ENCODE measurements at places on chromosomes 4 and X.

- DNase-seq = no peak
These were observed 74.6 kb downstream of the MAP3K15 start for GRCh38 chrX:19440713-19441112.

GRCh38 chr4:52144372-52144771 lies 93.3 kb downstream of the SPATA18 start:
- no peak for DNase-seq

DNA sequence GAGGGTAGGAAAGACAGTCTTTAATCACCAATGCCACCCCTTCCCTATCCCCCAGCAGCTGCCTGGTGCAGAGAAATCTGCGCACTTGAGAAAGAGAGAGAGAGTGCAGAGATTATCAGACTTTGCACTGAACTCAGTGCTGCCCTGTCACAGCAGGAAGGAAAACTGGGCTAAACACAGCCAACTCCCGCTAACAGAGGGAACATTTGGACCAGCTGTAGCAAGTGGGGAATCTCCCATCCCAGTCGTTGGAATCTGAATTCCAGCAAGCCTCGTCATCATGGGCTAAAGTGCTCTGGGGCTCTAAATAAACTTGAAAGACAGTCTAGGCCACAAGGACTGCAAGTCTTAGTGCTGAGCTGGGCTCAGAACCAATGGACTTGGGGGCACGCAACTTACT lies 168.7 kb downstream of the DLG3 start:
- no peak for DNase-seq

DNA sequence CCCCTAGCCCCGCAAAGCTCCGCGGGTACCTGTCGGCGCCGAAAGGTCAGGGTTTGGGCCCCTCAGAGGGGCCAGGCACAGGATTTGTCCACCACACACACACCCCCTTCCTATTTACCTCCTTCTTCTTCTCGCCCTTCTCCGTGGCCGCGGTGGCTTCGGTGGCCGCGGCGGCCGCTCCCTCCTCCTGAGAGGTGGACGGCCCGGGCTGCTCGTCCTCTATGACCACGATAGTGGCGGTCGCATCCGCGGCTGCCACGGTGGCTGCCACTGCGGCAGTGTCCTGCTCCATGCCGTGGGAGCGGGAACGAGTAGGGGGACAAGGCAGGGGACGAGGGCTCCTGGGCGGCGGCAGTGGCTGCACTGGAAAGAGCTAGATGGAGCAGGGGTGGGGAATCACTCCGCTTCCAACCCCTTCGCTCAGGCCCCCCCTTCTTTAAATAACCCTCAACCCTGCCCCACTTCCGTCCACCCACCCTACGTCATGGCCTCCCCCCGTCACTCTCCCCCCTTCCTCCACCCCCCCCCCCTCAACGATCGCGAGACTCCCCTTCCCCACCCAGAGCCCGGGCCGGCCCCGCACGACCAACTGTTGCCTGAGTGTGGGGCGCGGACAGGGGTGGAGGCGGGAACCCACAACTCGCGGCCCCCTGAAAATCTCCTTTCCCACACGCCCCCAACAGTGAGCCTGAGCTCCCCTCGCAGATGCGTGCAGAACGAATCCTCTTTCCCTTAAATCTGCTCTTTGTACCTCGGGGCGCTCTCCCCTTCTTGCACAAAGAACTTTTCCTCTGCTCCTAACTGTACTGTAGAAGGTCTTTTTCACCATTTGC lies at the start of gene SMARCA1:
Gene SMARCA1, minus strand, starts transcription at position 412 of the 833 bp plus-strand sequence. Its CDS starts 120 bp downstream, at position 292.
- no peak for DNase-seq

DNA sequence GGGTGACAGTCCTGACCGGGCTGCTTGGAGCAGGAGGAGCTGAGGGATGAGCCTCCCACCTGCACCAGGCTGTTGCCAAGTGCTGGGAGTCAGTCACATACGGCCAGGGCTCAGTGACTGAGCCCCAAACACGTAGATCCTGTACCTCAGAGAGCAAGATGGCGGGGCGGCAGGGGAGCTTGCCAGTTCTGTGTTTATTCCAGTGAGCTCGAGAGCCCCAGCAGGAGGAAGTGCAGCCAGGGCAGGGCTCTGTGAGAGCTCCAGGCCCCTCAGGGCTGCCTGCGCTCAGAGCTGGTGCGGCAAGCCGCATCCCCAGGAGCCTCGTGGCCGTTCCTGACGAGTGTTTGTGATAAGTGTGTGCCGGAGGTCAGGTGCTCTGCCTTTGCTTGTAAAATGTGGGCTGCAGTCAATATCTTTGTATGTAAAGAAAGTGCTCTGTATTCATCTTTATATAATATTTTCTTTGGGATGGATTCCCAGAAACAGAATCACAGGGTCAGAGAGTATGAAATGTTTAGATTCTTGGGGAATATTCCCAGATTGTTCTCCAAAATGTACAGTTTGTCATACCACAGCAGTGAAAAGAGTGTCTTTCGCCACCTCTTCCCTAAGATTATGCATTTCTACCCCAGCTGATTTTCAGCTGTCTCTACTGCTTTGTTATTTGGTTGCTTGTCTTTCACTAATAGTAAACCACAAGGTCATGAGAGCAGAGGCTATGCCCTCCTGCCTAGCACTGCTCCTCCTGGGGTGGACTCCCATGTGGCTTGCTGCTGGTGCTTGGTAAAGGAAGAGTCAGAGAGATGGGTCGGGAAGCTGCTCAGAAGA lies 50.3 kb downstream of the NELFA start:
- no peak for DNase-seq

GRCh38 chr4:171785388-171785787 lies 27.8 kb upstream of the GALNTL6 start:
- no peak for DNase-seq

DNA sequence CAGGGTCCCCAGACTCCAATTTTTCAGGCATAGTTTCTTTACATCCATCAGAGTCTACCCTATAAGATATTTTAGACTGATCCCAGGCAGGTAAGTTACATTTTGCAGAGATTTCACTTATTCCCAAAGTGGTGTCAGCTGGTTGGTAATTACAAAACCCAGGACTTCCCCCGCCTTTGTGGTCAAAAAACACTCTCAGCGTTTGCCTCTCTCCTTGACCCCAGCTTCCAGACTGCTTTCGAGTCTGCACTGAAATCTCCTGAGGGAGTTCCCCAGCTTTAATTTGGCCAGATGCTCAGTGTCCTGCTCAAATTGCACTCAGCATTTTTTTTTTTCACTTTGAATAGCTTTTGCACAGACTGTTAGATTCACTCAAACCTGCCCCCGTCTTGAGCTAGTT lies 11.2 kb upstream of the AMOT start:
- DNase-seq = no peak

GRCh38 chrX:15158350-15158735 lies 111.5 kb downstream of the ASB9 start:
- DNase-seq = no peak

DNA sequence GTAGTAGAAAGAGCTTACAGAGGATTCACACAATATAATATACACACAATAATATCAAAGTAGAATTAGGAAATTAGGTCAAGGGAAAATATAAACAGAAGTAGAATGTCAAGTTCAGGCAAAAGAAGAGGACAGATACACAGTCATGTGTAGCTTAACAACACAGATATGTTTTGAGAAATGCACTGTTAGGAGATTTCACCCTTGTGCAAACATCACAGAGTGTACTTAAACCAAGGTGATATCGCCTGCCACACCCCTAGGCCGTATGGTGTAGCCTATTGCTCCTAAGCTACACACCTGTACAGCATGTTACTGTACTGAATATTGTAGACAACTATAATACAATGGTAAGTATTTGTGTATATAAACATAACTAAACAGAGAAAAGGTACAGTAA lies 110.0 kb upstream of the EDNRA start:
- DNase-seq = no peak

DNA sequence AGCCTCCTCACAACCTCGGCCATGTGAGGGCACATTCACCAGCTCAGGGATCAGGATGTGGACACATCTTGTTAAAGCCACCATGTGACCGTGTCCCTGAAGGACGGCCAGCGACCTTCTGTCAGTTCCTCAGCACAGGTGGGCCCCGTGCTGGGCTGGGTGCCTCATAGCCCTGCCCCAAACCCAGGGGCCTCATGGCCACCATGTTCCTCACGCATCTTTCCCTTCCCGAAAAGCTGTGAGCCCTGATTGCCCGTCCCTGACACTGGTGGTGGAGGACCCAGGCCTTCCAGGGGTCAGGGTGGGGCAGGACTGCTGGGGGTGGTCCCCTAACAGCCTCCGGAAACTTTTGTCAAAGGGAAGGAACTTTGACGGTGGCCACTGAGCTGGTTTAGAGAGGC lies 60.1 kb upstream of the ADRA2C start:
- DNase-seq = no peak

- peak; percentile 18 for DNase-seq
These were observed 204.7 kb upstream of the CASK start for GRCh38 chrX:42128020-42128419.

GRCh38 chr4:169665046-169665737 lies 44.8 kb downstream of the CLCN3 start:
- DNase-seq = no peak

DNA sequence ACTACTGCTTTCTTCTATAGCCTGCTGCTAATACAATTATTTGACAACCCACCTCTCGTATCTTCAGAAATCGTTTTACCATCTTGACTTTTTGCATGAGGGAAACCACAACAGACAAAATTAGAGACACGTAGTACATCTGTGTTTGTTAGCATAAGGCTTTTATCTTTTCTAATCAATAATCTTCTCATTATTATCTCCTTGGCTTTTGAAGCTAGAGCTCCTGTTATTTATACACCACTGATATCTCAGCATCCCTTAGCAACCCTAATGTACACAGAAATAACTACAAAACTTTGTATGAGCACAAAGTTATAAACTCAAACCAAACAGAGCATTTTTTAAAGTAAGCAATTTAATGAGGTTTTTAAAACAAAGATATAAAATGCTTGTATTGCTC lies 39.7 kb downstream of the CORIN start:
- DNase-seq = no peak

DNA sequence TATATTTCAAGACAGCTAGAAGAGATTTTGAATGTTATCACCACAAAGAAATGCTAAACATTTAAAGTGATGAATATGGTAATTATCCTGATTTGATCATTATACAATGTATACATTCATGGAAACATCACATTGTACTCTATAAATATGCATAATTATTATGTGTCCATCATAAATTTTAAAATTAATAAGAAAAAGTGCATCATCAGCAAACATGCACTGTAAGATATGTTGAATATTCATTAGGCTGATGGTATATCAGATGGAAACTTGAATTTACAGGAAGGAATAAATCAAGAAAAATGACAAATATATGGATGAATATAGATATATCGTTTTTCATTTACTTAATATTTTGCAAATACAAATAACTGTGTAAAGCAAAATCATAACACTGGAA lies 812.1 kb upstream of the INTU start:
- no peak for DNase-seq

DNA sequence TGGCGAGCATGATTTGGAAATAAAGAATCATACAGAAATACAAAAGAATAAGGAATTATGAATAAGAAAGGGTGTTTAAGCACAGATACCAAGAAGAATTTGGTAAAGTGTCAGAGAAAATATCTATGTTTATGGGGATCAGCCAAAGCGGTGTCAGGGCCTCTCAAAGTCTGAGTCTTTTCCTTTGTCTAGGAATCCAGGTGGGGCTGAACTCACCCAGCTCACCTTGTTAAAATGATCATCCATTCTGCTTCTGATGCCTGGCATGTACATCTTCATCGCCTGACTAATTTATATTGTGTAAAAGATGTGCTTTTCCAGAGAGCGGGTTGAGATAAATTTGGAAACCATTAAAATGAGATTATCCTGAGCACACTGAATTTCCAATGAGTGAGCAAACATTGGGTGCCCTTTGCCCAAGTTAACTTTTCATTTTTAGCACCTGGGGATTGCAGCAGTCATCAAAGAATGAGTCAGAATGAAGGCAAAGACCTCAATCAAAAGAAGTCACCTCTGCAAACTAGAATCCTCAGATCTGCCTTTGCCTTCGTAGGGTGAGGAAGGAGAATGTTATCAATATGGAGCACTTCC lies 141.9 kb upstream of the ANXA3 start:
- no peak for DNase-seq

- DNase-seq = no peak
These were observed 295.9 kb upstream of the TACR3 start for GRCh38 chr4:104015680-104016079.

GRCh38 chr4:77126809-77127208 lies 30.2 kb upstream of the CCNG2 start:
- peak; percentile 1 for DNase-seq

GRCh38 chr4:16722416-16722815 lies 176.0 kb downstream of the LDB2 start:
- no peak for DNase-seq

DNA sequence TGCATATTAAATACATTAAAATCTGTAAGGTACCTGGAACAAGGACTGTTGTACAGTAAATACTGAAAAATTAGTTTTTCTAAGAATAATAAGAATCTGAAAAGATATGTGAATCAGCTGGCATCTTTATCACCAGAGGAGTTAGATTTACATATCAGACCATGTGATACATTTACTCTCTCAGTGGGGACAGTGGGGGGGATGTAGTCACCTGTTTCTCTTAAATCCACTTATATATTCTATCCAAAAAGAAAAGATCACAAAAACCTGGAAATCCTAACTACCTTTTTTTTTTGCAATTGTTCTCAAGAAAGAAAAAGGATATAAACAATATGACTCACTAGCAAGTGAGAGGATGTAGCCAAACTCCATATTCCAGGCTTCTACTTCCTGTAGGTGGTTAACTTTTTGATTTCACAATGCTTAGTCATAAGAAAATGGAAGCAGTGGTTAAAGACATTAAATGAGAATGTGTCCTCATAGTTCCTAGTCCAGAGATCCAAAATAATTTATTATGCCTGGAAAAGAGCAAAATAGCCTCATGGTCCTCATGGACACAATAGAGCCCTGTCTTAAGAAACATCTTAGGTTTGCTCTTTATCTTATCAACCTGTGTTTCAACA lies 22.5 kb upstream of the MYOZ2 start:
- no peak for DNase-seq

DNA sequence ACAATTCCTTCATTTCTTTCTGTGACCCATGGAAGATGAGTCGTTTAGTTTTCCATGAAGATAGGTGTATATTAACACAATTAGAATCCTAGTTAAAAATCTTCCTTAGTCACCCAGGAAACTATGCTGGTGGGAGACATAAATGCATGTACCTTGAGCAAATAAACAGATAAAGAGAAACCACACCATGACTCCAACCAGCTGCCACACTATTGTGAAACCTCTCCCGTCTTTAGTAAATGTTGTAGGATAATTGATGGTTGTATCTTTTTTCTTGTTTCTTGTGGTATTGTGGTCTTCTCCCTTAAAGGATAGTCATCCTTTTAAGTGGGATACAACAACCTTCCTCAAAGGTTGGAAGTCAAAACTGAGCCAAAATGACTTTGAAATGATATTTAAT lies 103.8 kb upstream of the LEF1 start:
- DNase-seq = no peak

- DNase-seq = no peak
These were observed 21.8 kb downstream of the STARD8 start for GRCh38 chrX:68669094-68669860.

DNA sequence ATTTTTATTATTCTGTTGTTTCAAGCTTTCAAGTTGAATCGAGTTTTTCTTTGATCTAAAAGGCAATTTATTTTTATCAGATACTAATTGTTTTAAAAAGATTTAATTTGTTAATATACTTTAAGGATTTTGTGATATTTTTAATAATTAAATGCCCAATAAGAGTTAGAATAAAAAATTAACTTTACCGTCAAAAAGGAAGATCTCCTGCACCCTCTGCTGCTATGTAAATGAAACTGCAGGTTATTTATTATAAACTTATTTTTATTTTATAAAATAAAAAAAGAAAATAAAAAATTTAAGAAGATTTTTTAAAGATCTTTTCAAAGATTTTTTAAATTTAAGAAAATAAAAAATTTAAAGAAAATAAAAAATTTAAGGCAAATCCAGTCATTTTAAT lies 166.1 kb downstream of the CCSER1 start:
- DNase-seq = no peak

Data from CD4-positive, alpha-beta T cell treated with Interleukin-1 beta for 1 hour (primary cell).